Activated gamma-delta T cell treated with Interleukin-2 at 50 U/mL for 16 hours (primary cell): ENCODE measurements at places on chromosomes 5 and 9.

DNA sequence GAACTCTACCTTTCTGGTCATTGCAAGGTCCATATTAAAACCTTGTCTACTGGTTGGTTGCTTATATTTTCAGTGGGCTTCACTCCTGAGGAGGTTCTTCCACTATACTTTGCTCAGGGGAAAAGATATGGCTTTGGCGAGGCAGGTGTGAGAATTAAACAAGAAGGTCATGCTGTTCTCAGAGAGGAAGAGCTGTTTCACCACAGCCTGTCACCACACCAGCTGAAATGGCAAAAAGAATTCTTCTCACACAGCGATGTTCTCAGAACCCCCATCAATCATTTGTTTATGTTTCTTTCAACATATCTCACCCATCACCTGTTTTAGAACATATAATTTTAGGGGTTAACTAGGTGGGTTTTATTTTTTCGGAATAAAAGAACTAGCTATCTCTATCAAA is 38.6 kb downstream of the CAPSL start:
- DNase-seq, result no peak

DNA sequence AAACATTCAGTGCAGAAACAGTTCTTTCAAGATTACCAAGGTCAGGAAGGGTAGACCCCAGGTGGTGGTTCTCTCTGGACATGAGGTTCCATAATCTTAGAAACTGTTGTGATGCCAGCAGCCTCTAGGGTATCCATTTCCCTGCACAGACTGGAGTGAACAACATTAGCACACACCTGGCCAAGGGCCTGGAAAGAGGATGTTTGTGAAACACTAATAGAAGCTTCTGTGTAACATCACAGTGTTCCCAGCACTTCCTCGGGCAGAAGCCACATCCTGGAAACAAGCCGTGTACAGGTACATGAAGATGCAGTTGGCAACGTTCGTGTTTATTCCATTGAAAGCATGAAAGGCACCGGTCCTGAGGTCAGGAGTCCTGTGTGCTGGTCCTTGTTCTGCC is 598.2 kb upstream of the KLF4 start:
- no peak for DNase-seq

DNA sequence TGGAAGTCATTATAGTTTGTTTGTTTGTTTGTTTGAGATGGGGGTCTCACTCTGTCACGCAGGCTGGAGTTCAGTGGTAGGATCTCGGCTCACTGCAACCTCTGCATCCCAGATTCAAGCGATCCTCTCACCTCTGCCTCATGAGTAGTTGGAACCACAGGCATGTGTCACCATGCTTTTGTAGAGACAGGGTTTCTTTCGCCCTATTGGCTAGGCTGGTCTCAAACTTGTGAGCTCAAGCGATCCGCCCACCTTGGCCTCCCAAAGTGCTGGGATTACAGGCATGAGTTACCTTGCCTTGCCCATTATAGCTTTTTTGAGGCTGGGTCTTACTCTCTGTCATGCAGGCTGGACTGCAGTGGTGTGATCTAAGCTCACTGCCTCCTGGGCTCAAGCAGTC is 28.8 kb downstream of the NSD1 start:
- no peak for DNase-seq

DNA sequence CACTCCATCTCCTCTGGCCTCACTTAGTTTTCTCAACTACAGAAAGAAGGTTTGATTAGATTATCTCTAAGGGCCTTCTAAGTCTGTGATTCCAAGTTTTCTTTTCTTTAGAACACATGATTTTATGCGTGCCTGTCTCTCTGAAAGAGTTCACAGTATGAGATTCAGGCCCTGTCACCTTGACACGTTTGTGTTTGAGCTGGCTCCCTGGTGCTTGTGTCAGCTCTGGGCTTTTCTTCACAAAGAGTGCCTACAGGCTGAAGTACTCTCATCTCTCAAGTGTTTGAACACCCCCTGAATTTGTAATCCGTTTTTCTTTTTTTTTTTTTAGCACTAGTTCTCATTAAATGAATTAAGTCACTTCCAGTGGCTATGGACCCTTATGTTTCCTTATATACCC is 306.9 kb upstream of the C9orf72 start:
- no peak for DNase-seq
